Activated gamma-delta T cell treated with anti-CD3 and anti-CD28 coated beads, Interleukin-2, amount 50 U/mL, for 16 hours (primary cell): ENCODE measurements at places on chromosomes 1 and 21.

- no peak for DNase-seq
Measured at GRCh38 chr1:172991674-172992400, 58.9 kb downstream of the TNFSF18 start.

DNA sequence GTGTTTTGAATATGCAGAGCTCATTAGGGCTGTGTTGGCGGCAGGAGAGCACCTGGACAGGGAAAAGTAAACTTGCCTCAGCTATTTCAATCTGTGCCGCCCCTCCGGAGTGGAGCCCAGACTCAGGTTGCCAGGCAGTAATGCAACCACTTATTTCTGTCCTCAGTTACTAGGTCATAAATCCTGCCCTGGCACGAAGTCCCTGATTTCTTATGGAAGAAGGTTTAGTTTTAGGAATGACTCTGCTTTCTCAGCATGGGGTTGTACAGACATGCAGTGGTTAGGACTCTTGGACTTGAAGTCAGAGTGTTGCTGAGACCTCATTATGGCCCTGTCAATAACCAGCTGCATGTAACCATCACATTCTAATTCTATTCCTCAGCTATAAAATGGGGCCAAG, 98.3 kb upstream of the FGGY start:
- DNase-seq, result no peak

- DNase-seq, result no peak
Measured at GRCh38 chr21:14491269-14491681, 54.8 kb downstream of the SAMSN1 start.

- no peak for DNase-seq
Measured at GRCh38 chr1:20491866-20492265, 5.9 kb upstream of the CAMK2N1 start.

DNA sequence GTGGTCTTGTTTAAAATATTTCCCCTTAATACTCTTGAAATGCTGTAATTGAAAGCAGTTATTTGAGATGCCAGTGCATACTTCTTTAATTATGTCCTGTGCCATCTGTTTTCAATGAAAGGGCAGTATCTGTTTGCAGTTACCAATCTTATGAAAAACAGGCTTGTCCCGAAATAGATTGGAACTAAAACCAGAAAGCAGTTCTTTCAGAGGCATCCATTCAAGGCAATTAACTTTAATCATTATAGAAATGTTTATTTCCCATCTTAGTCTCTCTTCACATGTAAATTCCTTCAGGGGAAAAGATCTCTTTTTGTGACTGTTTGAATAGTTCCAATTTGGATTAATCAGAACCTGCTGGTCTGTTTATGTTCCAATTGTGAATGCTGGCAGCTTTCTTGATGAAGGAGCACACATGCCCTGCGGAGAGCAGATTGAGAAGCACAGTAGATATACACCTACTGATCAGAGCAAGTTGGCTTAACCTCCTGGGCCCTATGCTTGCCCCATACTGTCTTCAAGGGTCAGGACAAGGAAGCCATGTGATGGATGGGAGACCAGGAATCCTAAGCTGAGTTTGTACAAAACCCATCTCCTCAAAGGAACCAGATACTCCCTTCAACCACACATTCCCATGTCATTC, 41.6 kb upstream of the MROH9 start:
- DNase-seq, result no peak

- no peak for DNase-seq
Measured at GRCh38 chr1:183842795-183843144, 37.9 kb downstream of the RGL1 start.

DNA sequence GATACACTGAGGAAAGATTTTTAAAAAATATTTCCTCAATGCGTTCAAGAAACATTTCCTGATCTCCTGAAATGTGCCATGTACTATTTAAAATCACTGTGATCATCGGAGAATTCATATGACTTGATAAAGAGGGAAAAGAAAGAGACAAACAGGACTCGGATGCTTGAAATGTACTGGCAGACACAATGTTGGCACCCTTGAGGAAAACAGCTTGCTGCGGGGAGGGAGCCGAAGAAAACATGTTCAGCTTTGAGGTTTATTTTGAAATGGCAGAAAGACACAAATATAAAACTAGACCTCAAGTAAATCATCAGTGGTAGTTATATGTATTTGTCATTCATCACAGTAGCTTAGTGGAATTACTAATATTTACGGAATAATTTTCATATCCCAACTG, 100.9 kb upstream of the BRINP3 start:
- no peak for DNase-seq

- DNase-seq, result no peak
Measured at GRCh38 chr1:52792036-52792435, 50.5 kb upstream of the ZYG11A start.

DNA sequence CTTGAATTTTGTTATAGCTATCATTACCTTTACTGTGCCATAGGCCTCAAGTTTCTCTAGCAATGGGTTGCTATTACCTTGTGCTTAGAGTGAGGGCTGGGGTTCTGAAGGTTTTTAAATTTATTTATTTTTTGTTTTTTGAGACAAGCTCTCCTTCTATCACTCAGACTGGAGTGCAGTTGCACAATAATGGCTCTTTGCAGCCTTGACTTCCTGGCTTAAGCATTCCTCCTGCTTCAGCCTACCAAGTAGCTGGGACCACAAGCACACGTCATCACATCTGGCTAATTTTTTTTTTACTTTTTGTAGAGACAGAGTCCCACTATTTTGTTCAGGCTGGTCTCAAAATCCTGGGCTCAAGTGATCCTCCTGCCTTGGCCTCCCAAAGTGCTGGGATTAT, 41.5 kb downstream of the SNX27 start:
- DNase-seq, result no peak

DNA sequence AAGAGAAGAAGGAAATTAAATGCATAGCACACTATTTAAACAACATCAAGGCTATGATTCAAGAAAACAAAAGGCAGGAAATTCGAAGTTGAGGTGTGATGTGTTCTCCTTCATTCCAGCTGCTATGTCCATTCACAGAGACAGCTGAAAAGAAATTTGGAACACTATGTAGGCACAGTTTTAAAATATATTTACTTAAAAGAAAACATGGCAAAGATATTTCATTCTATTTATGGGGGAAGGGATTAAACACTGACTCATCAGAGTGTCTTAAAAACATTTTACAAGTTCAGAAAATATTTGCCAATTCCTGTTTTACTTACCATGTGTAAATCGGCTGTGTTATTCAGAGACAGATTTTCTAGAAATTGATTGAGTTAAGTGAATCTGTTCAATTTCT, 39.4 kb upstream of the NGF start:
- no peak for DNase-seq

- no peak for DNase-seq
Measured at GRCh38 chr1:168229893-168230292, 4.1 kb downstream of the SFT2D2 start.

- DNase-seq, result no peak
Measured at GRCh38 chr1:23562137-23562876, 3.0 kb upstream of the ID3 start.

GRCh38 chr21:37253991-37254390, 13.1 kb downstream of the VPS26C start:
- no peak for DNase-seq

DNA sequence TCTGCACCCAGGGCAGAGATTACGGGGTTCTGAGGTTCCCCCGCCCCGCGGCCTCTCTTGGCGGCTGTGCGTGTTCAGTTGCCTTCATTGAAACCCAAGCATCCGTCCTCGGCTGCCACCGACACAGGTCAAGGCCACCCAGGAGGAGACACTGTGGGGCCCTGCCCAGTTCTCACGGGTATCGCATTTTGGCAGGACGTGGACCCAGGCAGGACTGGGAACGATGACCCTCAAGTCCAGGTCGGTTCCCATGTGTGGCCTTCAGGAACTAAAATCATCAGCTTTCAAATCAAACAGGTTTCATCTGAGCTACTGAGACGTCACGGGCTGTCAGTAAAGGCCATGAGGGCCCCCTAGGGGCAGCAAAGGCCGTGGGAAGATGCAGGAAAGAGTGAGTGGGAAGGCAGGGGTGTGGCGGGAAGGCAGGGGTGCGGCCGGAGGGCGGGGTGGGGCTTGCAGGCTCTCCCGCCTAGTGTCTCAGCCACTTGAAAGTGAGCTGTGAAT, 7.0 kb upstream of the C1orf174 start:
- no peak for DNase-seq

- no peak for DNase-seq
Measured at GRCh38 chr21:14740692-14741091, 194.6 kb upstream of the SAMSN1 start.

- DNase-seq, result peak; percentile 20
Measured at GRCh38 chr1:24111996-24112779, at the start of gene MYOM3. TSS of gene MYOM3 (minus strand) at chr1:24112135. CDS start at chr1:24108636, 3,499 bp downstream.

- no peak for DNase-seq
Measured at GRCh38 chr1:161910604-161911003, 113.1 kb downstream of the OLFML2B start.

GRCh38 chr1:16307222-16307621, 45.1 kb downstream of the FBXO42 start:
- no peak for DNase-seq

GRCh38 chr1:39927538-39927937, 25.8 kb upstream of the MYCL start:
- no peak for DNase-seq

GRCh38 chr1:34779526-34779925, 1.5 kb upstream of the GJB3 start:
- no peak for DNase-seq

DNA sequence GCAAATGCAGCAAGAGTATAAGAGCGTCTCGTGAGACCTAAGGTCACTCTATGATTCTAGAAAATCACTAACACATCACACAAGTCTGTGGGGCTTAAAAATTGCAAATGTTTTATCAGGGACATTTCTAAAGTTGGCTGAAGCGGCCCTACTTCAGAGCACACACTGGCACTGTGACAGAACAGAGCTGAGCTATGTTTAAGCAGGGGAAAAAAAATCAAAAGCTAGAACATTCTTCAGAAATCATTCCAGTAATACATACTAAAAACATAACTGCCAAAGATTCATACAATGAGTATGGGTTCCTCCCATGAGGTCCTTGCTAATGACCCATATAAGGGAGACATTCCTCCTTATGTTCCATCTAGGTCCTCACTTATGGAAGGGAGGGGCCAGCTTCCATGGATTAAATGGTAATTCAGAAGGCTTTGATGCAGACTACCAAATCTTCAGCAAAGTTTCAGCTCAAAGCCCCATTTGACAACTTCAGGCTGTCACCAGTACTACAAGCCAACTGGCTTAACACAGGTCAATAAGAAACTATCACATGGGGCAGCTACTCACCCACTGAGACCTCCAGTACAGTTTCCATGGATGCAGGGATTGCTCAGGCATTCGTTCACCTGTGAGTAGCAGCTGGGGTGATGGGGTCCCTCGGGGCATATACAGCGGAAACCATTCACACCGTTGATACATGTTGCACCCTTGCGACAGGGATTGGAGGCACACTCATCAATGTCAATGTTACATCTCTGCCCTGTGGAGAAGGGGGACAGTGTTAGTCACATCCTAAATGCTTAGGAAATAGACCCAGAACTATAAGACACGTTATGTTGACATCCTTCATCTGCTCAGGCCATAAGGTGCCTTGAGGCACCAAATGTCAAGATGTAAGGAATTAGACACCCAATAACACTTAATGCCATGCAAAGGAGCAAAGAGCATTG, 58.4 kb upstream of the ADAM30 start:
- DNase-seq, result no peak

- DNase-seq, result no peak
Measured at GRCh38 chr1:218823291-218823900, 350.3 kb upstream of the LYPLAL1 start.

- DNase-seq, result no peak
Measured at GRCh38 chr1:203274603-203275381, 30.5 kb upstream of the BTG2 start.

DNA sequence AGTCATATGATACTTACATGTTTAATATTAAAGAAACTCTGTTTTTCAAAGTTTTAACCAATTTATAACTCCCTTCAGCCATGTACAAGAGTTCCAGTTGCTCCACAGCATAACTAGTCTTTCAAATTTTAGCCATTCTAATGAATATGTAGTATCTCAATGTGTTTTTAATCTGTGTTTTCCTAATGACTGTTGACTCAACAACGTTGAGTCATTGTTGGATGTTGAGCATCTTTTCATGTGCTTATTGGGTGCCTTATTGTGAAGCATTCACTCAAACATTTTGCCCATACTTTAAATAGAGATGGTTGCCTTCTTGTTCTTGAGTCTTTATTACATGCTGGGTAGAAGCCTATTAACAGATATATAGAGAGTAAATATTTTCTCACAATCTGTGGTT, 240.2 kb upstream of the LYPLAL1 start:
- DNase-seq, result no peak

- no peak for DNase-seq
Measured at GRCh38 chr1:147283011-147283410, 40.5 kb downstream of the CHD1L start.

GRCh38 chr1:27136998-27137542, 17.9 kb downstream of the SLC9A1 start:
- DNase-seq, result peak; percentile 71

DNA sequence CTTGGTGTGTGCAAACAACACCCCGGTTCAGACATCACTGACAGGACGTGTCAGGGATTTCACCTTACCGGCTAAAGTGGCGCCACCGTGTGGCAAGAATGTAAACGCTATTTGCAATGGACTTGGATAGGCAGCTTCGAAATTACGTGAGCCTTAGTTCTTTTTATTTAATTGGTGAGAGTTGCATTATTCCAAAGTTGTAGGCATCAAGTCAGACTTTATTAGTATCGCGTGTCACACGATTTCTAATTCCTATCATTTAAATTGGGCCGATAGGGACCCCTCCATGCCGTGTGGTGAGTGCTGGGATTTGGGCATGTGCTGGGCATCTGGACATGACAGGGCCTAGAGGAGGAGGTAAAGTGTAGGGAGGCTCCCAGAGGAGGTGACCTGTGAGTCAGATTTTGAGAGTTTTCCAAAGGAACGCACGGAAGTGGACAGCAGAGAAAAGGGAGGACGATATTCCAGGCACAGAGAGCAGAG, 14.5 kb upstream of the CPT2 start:
- DNase-seq, result peak; percentile 72

DNA sequence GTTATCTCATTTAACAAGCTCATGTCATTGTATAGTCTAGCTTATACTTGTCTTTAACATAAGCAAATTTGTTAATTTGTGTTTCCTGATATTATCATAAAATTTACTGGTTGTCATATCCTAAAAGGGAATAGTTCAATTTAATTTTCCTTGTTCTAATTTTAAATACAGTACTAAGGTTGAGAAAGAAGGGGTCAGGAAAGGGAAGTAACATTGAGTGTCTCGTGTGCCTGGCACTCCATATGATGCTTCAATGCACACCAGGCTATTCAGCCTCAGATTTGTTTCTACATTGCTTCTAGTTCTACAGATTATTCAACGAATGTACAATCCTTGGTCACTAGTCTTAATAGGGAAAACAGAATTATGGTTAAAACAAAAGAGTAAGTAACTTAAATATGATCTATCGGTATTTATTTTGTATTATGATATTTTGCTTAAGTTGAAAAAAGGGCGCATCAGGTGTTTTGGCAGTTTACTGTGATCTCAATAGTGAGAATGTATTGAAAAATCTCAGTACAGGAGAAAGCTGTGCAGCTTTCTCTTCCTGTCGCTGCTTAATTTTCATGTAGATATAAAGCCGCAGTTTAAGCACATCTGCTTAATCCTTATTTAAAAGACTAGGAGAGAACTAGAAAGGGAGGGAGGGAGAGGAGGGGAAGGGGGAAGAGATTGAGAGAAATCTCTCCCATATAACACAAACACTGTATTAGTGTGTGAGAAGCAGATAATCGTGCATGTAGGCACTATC, 13.0 kb downstream of the PTPRC start:
- DNase-seq, result no peak
